ENCODE measurements at places on chromosomes 12 and 14.
A peak's percentile ranks its signal among the peaks of the same experiment; 100 is the strongest.

DNA sequence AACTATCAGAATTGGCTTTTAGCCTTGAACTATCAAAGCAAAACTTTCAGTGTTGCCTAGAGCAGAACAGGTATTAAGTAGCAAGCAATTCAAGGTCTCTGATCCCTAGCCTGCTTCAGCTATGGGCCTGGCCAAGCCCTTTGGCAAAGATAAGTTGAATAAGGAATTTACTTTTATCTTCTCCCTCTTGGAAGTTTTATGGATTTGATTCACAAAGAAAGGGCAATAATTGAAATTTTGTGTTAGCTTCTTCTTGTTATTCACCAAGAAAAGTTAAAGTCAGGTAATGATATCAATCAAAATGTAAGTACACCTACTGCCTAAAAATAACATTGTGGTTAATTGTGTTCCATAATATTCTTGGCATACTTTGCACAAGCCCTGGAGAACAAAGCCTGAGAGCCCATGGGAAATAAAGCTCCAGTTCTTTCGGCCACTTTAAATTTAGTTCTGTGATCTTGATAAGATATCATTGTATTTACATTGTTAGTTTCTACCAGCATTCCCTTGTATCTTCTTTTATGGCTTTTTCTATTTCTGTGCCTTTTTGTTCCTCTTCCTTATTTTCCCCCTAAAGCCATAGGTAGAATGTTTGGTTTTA lies 158.0 kb downstream of the RAD51B start:
- DNase-seq: no peak

DNA sequence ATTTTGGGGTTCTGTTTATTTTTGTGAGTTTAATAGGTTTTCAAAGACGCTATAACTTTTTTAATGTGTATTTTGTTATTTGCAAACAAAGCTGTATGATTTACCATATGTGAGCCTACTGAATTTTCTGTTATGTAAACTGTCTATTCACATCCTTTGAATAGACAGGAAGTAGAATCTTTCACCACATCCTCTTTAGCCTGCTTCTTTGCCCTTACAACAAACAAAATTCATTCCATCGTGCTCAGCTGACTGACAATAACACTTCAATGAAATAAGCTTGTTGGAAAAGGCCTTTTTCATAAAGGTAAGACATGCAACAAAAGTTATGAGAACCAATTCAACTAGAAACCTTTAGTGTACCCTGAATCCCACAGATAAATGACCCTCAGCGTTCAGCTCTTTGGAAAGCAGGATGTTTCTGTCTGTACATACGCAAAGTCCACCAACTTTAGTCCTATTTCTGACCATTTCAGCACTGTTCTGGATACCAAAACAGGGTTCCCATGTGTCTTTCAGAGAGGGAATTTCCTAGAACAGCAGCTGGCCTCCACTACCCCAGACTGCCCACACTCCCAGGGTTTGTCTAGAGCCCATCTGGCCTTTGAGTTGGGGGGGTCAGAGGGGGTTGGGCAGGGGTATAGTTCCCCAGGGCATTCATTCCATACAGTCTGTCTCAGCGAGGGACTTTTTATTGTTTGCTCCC lies 71.3 kb downstream of the DUSP6 start:
- no peak for DNase-seq

- DNase-seq: no peak
These were observed 183.8 kb downstream of the ACSS3 start for GRCh38 chr12:81261508-81262207.

DNA sequence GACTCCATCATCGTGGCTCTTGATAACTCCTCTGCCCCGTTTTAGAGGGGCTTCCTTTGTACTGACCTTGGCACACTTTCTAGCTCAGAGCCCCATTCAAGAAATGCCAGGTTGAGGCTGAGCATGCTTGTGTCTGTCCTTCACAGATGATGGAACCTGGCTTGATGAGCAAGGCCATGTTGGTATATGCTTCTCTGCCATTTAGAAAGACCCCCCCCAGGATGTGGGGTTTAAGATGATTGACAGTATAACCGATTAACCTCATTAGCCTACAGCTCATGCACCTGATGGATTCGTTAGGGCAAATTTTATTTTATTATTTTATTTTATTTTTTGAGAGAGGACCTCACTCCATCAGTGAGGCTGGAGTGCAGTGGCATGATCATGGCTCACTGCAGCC lies 21.0 kb downstream of the BATF start:
- DNase-seq: no peak

GRCh38 chr12:98998697-98999299 lies 353.7 kb downstream of the APAF1 start:
- DNase-seq: peak; percentile 9

- DNase-seq: no peak
These were observed 44.8 kb upstream of the PTHLH start for GRCh38 chr12:28017126-28017872.

DNA sequence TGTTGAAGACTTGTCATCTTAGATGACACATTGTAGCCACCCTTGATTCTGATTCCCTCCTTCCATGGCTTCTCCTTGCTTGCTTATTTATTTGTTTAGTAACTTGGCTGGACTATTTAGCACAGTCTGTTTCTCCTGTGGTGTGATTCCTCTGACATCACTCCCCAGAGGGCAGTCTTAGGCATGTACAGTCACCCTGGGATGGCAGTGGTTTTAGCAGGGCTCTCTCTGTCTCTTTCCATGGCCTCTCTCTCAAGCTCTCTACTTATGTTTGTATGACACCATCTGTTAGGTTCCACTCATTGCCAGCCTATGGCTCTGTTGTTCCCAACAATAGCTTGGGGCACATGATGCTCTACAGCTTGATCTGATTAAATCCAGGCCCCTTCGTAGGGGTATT lies 158.3 kb downstream of the ADGRD1 start:
- DNase-seq: no peak

- DNase-seq: no peak
These were observed 53.0 kb downstream of the SPRING1 start for GRCh38 chr12:116684891-116685290.

- no peak for DNase-seq
These were observed 118.6 kb downstream of the DICER1 start for GRCh38 chr14:95038521-95039250.

Measured in GM19239 (cell line).